Suprapubic skin (tissue), 4 donors: ENCODE measurements at places on chromosomes 7 and 10. TPM values are rescaled to one million over a fixed set of nuclear protein-coding genes. Genes with fewer than 3 reads are reported as not detected.

DNA sequence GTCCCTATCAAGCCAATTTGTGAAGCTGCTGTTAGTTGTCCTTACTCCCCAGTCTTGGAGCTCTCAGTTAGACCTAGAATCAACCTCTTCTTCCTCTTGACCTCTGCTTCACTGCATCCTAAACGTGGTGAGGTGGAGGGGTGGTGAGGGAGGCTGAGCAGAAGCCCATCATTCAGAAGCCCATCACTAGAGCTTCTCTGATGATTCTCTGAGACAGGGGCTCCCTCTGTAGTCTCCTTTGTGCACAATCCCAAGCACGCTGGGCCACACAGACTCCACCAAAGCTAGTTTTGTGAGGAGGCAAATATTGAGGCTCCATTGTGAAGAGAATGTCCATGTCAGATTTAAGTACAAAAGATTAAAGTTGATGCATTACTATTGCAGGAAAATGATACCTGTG is 163.8 kb upstream of the PRSS1 start:
- no peak for DNase-seq

Gene GSTO2
- 26.1 TPM for total RNA-seq

DNA sequence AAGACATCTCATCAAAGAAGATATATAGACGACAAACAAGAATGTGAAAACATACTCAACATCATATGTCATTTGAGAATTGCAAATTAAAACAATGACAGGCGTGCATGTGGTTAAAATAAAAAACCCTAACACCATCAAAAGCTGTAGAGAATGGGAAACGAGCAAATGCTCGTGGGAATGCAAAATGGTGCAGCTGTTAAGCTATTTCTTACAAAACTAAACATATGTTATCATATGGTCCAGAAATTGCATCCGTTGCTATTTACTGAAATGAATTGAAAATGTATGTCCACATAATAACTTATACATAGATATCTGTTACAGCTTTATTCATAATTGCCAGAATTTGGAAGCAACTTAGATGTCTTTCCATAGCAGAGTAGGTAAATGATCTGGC is 574.4 kb downstream of the TNS3 start:
- no peak for DNase-seq

Gene FRA10AC1
- 4.7 TPM for total RNA-seq

DNA sequence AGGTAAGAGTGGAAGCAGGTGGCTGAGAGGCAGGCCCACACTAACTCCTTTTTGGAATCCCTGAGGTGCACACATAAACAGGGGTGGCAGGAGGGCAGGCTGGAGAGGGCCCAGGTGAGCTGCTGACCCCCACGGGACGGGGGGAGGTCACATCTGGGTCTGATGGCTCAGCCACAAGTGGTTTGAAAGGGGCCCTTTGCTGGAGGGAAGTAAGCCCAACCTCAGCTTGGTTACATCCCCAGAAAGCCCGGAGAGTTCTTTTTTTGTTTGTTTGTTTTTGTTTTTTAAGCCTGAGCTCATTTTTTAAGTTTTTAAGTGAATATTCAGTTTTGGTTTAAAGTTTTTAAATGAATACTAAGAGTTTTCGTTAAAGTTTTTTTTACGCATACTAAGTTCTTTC is 72.8 kb upstream of the CUX1 start:
- DNase-seq, result no peak

- no peak for DNase-seq
Observed at GRCh38 chr10:83915801-83916200, 223.5 kb upstream of the GHITM start.

GRCh38 chr10:79054203-79055099 is 14.3 kb upstream of the ZMIZ1 start:
- peak; percentile 53 for DNase-seq

Gene LIPJ
- 0.44 TPM for total RNA-seq

GRCh38 chr10:83542774-83543411 is 596.4 kb upstream of the GHITM start:
- no peak for DNase-seq

Gene AKR1C8
- not detected for total RNA-seq

Gene IMPDH1
- total RNA-seq, result 43.1 TPM

DNA sequence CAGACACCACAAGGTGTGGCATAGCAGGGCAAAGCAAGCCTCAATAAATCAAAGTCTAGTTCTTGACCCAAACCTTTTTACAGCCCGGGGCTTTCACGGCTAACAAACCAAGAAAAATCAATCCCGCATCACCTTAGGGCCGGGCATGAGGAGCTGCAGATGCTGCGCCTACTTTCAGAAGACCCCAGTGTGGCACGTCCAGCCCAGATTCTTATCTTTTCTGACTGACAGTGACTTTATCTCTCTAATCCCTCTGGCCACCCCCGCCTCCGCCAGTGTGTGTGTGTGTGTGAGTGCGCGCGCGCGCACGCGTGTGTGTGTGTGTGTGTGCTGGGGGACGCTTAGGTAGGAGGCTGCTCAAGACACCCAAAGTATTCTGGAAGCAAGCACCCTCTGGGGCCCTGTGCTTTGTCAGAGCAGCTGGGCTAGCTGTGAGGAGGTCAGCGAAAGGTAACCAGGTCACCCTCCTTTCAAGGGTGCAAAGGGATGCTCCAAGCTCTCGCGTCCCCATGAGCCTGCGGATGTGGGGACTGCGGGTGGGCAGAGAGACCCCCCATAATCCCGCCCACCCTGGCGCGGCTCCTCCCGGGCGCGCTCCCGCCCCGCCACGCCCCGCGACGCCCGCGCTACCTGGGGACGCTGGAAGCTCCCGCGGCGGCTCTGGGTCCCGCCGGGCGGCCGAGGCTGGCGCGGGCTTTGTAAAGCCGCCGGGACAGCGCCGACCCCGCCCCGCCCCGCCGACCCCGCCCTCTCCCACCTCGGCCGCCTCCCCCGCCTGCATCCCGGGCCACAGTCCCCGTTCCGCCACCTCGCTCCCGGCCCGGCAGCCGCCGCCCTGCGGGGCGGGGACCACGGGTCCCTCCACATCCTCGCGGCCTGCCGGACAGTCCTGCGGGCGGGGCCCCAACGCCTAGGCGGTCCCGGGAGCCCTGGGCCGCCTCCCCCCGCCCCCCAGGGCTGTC is 57.1 kb upstream of the RHOBTB1 start:
- no peak for DNase-seq

DNA sequence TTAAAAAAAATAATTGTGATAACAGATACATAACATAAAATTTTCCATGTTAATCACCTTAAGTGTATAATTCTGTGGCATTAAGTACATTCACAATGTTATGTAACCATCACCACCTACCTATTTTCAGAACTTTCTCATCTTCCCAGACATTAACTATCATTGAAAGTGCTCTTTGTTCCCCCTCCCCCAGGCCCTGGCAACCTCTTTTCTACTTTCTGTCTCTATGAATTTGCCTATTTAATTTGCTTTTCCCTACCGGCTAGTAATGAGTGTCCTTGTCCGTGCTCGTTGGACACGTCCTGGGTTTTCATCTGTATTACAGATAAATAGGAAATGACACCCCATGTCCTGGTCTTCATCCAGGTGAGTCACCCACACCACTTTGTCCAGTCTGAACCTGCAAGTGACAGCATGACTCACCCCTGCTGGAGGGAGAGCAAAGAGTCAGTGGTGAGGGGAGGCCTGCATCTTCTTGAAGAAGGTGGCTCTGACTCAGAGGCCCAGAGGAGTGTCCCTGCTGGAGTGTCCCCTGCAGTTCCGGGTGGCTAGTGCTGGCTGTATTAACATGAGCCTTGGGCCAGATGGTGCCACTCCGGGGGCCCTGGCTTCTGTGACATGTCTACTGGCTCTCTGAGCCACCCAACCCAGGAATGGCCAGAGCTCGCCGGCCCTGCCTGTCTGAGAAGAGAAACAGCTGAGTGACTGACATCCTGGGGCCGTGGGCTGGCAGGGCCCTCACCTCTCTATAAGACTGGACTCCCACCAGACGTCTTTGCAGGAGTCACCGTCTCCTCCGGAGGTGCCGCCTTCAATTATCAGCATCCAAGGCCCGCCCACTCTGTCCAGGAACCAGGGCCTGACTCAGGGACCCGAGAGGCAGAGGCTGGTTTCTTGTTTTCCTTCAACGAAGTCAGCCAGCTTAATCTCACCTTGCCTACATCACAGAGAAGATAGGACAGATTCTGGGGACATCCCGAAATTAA is 503.2 kb upstream of the MKI67 start:
- DNase-seq, result no peak

DNA sequence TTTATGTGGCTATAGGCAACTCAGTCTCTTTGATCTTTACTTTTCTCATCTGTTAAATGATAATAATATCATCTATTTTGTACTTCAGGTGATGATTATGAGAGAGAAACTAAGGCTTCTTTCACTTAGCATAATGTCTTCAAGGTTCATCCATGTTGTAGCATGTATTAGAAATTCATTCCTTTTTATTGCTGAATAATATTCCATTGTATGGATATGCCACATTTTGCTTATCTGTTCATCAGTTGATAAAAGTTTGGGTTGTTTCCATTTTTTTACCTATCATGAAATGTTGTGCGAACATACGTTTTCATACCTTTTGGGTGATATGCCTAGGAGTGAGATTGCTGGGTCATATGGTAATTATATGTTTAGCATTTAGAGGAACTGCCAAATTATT is 7.2 kb upstream of the CDK13 start:
- DNase-seq, result no peak

Gene TMEM270
- total RNA-seq, result not detected

Gene TMEM213
- total RNA-seq, result 11.4 TPM

GRCh38 chr10:23199768-23200511 is 7.8 kb downstream of the PTF1A start:
- no peak for DNase-seq

Gene ZNF438
- 7.9 TPM for total RNA-seq

- DNase-seq, result no peak
Observed at GRCh38 chr7:106604971-106605370, 56.0 kb downstream of the CCDC71L start.

Gene RNLS
- total RNA-seq, result 18.6 TPM

Gene NFE2L3
- total RNA-seq, result 15.8 TPM

GRCh38 chr7:35285799-35286198 is 31.9 kb upstream of the TBX20 start:
- DNase-seq, result no peak

DNA sequence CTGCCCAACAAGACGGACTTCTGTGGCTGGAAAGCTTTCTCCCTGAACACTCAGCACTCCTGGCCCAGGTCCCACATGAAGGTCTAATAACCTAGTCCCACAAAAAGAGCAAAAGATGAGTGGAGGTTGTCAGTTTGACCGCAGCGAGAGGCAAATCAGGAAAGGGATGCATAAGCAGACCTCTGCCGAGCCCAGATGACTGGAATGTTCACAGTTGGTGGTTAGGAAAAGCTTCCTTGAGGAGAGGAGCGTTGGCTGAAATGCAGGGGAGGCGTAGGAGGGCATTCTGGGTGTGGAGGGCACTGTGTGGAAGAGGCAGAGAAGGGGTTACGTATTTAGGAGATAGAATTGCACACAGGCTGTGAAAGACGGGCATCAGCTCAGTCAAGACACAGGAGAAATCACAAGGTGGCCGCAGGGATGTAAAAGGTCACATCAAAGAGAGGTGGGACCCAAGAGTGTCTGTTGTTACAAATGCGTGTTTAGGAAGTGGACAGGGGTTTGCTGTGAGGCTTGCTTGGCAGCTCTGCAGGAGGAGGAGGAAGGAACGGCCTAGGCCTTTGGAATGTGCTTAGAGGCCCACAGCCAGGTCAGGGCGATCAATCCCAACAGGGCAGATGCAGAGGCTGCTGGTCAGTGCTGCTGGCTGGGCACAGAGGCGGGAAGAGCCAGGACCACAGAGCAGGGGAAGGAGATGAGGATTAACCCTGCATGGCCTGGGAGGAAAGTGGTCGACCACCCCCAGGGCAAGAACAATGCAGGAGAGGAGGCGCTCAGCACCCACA is 133.5 kb downstream of the VIPR2 start:
- no peak for DNase-seq

DNA sequence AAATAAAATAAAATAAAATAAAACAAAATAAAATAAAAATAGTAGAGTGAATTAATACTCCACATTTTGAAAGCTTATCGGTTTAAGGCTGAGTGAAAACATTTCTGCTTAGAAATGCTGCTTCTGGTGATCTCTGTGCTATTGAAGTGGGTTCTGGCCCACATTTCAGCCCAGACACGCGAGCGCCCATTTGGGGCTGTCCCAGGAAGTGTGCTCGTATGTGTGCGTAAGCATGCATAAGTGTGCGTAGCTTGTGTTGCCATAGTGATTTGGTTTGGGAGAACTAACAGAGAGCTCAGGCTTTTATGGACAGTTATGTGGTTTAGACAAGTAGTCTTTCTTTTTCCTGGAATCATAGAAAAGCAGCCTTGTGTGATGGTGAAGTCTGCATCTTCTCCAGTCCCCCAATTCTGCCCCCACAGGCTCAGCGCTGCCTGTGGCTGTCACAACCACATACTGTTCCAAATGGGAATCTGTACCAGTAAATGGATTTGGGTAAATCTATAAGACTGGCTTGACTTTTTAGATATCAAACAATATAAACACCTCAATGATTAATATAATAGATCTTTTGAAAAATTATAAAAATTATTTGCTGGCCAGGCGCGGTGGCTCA is 29.8 kb upstream of the PURB start:
- DNase-seq, result no peak

DNA sequence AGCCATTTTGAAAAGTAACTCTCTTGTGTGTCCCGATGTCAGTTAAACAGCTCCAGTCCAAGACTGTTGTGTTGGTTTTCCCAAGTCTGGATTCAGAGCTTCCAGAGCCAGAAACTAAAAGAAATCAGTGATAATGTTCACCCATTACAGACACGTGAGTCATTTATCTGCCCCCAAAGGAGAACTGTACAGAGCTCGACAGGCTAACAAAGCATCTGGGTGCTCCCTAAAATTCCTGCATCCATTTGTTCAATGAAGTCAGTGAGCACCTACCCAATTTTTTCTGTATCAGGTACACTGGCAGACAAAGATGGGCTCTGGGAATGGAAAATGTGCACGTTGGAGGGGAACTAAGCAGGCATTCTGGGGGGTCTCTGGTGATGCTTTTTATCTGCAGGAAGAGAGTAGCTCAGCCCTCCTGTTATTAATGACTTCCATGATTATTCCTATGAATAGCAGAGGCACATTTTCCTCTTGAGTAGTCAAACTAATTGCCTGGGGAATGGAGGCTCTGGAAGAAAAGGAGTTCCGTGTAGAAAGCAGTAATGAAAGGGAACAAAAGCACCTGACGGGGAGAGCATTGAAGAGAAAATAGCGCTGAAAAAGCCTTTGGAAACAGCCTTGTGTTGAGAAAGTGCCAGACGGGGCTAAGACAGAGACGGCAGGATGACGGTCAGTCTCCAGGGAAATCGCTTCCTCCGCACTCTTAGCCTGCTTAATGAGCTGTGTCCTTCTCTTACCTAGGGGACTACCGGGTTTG is 75.3 kb downstream of the GAD2 start:
- no peak for DNase-seq

Gene NEUROD6
- not detected for total RNA-seq

- DNase-seq, result no peak
Observed at GRCh38 chr7:22677680-22678079, 49.3 kb upstream of the IL6 start.

DNA sequence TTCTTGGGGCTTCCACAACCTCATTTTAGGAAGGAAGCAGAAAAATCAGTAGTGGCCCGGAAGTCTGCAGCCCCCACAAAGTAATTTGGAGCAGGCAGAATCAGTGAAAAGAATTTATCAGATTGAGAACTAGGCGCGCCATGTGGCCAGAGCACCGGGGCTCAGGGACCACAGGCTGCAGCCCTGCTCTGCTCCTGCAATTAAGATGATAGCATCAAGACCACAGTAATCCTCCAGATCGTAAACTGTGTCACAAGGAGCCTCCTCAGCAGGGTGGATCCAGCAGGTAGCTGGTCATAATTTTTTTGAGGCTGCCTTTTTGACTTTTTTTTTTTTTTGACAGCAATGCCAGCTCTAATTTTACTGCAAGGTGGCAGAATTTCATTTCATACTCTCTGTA is 209.0 kb upstream of the ZMIZ1 start:
- DNase-seq, result no peak

GRCh38 chr7:38694326-38694725 is 63.2 kb upstream of the AMPH start:
- no peak for DNase-seq

Gene KAZALD1
- total RNA-seq, result 1.6 TPM
